Calu3 (cell line): ENCODE measurements at places on chromosomes 4 and X. TPM values are rescaled to one million over a fixed set of nuclear protein-coding genes. Genes with fewer than 3 reads are reported as not detected.

Gene CITED1
- total RNA-seq = 0.78 TPM in 1 of 2 replicates, not detected in the other

Gene TAF7L
- 0.15 TPM in 1 of 2 replicates, not detected in the other for total RNA-seq

Gene TMSB15C
- 4.0 and 4.7 TPM in 2 replicates for total RNA-seq

Gene XKRX
- total RNA-seq = 0.33 and 0.83 TPM in 2 replicates

Gene FATE1
- not detected in 2 replicates for total RNA-seq

DNA sequence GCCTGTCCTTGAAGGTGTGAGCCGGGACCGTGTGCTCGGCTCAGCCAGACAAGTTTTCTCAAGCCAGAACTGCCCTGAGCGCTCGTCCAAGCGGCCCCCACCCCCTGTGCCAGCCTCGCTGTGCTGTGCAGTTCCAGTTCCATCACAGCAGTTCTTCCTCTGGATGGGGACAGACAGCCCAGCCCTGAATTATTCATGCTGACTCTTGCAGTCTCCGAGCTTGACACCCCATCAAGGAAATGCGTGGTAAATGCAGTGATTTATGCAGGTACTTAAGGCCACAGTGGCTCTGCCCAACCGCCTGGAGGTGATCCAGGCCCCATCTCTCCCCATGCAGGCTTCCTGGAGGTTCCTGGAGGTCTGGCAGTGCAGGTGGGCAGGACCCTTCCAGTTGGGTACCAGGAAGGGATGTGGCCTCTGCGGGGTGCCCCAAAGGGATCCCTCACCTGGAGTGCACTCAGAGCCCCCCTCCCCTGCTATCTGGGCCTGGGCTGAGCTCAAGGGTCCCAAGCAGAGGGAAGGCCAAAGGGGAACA lies 44.8 kb upstream of the HMX1 start:
- no peak for DNase-seq

- DNase-seq = no peak
Measured at GRCh38 chr4:144712775-144713174, 66.8 kb downstream of the HHIP start.

DNA sequence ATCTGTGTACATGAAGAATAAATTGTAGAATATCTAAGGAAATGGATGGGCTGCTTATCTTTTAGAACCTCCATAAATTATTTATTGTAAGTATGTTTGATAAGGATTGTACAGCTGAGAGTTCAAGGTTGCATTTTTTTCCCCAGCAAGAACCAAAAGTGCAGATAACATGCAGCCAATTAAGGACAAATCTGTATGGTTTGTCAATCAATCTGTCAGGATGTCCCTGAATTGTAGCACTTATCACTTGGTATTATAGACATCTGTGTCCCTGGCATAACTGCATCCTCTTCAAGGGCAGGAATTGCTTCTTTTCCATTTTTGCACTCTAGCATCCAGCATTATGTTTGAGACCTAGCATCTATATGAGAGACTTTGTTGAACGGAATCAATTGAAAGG lies 95.4 kb upstream of the IGFBP7 start:
- no peak for DNase-seq

DNA sequence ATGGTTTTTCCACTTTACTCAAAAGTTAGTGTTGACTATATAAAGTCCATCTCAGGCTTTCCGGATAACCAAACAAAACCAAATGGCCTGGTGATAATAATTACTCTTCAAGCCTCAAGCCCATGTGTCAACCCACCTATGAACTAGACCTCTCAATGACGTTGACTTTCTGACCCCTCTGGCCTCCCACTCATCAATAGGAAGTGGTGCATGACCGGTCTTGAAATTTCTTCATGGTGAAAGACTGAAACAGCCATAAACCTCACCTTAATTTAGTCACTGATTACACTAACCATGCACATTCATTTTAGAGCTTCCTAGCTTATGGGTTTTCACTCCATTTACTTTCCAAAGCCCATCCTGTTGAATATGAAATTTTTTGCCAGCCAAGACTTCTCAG lies 276.0 kb downstream of the KLHL13 start:
- no peak for DNase-seq

- no peak for DNase-seq
Measured at GRCh38 chr4:72604324-72604723, 35.3 kb upstream of the ADAMTS3 start.

GRCh38 chr4:114205261-114205660 lies 225.8 kb upstream of the ARSJ start:
- DNase-seq = no peak
